ENCODE measurements at places on chromosomes 2 and 18.

DNA sequence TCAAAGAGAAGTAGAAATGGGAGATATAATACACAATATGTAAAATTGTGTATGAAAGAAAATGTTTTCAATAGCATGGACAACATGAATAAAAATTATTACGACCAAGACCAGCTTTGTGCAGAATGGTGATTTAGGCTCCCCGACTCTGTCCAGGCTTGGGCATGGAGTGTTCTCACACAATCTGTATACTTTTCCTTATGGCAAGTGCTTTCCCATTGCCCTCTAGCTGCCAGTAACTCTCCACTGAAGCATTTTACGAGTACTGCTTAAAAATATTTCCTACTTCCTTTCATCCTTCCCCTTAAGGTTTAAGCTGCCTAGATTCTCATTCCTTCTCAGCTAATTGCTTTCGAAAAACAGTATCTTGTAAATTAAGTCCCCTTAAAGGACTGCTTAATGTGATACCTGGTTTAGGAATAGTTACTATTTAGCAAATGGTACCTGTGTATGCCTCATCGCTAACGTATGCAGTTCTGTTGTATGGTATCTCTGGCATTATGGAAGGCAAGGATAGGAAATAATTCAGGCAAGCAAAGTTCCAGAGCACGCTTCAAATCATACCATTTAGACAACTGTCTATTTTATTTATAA is 714.6 kb downstream of the ERBB4 start:
- DNase-seq, result no peak

GRCh38 chr2:12110074-12110473 is 363.6 kb downstream of the LPIN1 start:
- DNase-seq, result no peak

GRCh38 chr2:239264838-239265651 is 135.8 kb downstream of the HDAC4 start:
- DNase-seq, result peak; percentile 78

DNA sequence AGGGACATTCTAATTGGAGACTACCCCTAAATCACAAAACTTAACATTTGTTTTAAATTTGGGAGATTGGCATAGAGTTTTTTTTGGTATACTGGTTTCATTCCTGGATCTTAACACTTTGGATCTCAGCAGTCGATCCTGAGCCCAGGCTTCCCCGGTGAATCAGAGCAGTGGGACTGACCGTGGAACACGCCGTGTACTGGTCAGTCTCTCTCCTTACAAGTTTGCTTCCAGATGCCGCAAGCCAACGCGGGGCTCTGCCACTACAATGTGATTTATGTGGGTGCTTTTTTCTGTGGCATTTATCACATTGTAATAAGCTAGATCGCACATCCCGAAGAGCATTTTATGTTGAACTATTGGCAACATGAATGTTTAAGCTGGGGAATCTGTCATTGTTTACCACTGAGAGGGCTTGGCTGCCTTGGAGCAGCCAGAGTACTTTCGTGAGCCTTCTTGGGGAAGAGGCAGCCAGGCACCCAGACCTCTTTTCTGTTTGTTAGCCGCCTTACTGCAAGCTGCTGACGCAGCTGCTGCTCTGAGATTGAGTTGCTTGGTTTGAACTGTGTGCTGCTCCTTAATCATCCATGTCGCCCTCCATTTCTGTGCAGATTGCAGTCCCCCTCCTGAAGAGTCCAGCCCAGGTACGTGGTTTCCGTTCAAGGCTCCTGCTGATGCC is 49.3 kb downstream of the COA5 start:
- no peak for DNase-seq

DNA sequence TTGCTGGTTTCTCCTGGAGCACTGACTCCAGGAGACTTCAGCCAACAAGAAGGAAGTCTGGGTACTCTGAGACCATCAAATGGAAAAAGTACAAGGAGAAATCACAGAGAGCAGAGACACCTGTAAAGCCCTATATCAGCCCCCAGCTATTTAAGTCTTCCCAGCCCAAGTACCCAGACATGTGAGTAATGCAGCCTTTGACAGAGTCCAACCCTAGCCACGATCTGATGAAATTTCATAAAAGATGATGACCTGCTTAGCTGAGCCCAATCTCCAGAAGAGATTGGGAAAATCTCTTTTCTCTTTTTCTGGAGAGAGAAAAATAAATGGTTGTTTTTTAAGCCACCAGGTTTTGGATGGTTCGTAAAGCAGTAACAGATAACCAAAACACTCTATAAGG is 196.6 kb downstream of the NBAS start:
- DNase-seq, result no peak

All from H4 (cell line).